ENCODE measurements at places on chromosomes 1 and 21.
A peak's percentile ranks its signal among the peaks of the same experiment; 100 is the strongest.

DNA sequence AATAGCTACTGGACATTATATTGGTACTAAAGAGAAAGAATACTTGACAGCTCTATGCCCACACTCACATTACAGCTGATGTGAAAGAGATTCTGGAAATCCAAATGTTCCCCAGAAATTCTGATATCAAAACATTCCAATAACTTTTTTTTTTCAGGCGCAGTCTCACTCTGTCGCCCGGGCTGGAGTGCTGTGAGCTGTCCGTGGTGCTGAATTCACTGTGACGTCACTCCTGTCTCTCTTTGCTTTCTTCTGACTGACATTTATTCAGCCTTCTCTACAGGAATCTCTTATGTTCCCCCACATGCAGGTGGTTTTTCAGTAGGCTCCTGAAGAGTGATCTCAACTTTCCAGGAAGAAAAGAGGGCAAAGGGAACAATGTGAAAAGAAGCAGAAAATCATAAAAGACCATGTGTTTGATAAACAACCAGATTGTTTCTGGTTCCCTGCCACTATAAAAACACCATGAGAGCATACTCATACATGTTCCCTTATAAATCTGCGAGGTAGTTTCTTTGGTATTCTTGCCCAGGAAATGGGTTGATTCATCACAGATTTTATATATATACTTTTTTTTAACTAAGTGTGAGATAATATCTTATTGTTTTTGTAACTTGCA, 6.2 kb downstream of the S100A7A start:
- DNase-seq = peak; percentile 52

DNA sequence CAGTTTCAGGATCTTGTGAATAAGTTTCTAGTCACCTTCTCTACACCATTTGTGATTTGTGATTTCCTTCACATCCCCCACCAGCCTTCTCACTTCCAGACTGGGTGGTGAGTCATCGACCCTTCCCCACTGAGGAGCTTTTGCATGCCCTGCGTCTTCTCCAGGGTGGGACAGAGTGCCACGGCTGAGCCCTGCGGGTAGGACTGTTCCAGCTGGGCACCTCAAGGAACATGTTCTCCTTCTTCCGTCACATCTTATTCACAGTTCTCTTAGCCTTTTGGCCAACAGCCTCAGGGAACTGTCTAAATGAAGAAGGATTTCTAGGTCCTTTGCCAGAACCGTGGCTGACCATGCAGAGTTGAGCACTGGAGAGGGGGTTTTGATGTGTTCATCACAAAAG, 116.5 kb downstream of the TMEM53 start:
- DNase-seq = no peak

DNA sequence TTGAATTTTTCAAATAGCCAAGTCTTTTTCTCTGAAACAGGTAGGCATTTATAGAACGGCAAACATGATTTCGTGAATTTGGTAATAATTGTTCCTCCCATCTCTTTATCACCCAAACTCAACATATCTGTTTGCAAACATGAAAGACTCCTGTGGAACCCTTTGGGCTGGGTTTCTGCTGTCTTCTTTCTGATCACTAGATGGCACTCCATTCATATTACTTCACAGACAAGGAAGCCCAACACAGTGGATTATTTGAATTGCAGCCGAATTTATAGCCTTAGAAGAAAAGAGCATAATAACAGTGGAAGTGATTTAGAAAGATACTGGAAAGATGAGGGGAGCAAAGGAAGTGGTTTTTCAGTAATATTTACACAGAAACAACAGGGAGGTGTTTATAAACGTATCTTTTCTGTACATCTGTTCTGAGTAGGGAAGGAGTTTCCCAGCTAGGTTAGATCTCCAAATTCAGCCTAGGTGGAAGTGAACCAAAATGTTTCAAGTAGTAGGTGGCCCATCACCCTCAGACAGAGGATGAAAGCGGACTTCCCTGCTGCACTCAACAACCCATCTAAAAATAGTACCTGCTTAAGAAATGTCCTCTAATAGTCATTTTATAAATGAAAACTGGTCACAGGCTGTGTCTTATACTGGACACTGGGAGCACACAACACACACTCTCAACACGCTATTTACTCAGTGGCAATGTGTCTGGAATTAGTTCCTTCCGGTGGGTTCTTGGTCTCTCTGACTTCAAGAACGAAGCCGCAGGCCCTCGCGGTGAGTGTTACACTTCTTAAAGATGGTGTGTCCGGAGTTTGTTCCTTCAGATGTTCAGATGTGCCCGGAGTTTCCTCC, 67.6 kb downstream of the MAP3K21 start:
- DNase-seq = peak; percentile 46

GRCh38 chr1:41722184-41722583, 196.5 kb downstream of the HIVEP3 start:
- DNase-seq = no peak

DNA sequence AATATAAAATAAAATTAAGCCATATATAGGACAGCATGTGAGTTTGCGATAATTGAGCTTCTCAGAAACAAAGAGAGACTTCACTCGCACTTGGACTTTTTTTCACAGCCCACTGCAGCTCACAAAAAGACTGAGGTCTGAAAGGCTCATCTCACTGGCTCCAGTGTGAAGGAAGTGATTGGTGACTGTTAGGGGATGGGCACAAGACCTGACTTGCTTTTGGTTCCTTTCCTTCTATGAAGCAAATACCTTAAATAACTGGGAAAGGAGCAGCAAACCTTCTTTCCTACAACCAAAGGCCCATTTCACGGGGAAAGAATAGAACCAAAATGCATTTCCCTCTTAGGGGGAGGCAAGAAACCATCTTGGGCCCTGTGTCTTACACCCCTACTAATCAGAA, 13.1 kb upstream of the TTLL7 start:
- DNase-seq = no peak

DNA sequence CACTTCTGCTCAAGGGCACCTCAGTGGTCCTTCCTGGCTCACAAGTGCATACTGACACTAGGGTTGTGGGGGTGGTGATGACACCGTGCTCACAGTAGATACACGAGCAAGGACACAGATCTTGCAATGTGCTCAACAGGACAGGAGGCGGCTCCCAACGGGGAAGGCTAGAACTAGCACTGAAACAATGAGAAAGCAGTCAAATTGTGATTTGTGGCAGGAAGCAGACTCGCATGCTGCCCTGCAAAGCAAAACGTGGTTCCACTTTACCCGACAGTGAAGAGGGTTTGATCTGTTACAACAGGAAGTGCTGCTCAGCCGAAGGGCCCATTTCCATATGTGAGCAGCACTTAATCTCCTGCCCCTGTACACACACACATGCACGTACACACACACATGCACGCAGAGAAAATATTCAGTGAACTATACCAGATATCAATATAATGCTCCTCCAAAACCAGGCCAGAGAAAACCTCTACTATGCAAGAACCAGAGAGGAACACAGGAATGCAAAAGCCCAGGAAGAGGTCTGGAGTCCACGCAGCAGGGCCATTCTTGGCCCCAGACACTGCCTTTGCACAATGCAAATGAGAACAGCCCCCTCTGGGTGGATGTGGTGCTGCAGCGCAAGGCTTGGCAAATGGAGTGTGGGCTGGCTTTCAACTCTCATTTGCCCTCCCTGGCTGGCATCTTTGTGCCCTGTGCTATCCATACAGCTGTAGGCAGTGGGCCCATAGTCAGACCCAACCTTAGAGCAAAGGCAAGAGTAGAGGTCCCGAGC, 47.1 kb downstream of the KANK4 start:
- DNase-seq = no peak

- no peak for DNase-seq
These were observed 143.9 kb downstream of the SIPA1L2 start for GRCh38 chr1:232486006-232486405.

DNA sequence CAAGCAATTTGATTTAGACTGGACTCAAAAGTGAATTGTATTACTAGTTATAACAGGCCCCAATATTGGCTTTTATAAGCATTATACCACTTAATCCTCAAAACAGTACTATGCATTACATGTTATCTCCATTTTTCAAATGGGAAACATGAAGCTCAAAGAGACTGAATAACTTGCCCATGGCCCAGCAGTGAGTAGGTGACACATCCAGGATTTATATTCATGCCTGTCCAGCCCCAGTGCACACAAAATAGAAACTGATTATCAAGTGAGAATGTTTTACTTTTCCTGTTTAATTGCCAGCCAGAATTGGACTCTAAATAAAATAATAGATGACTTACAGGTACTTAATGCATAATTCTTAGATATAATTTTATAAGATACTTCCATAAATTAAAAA, 82.9 kb downstream of the NIBAN1 start:
- no peak for DNase-seq

DNA sequence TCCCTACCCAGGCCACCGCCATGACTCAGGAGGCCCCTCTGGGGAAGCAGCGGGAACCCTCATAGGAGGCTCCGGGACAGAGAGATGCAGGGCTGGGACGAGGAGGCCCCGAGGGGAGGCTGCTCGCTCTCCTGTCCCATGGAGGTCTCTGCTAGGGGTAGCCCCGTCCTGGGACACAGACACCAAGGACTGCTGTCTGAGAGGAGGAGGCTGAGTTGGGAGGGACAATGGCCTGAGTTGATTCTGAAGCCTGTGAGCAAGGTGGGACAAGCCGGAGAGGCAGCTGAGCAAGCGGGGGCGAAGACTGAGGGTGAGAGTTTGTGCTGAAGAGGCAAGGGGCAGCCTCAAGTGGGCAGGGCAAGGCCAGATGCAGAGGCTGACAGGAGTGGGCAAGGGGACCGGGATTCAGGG, 17.4 kb downstream of the SLC27A3 start:
- DNase-seq = no peak

GRCh38 chr1:24516506-24516905, 13.9 kb downstream of the RCAN3 start:
- DNase-seq = no peak

- DNase-seq = no peak
These were observed 15.2 kb downstream of the HYI start for GRCh38 chr1:43438576-43438952.

GRCh38 chr1:175599212-175599705, 144.1 kb downstream of the TNR start:
- DNase-seq = no peak

GRCh38 chr1:30145723-30146303, 577.6 kb downstream of the MATN1 start:
- no peak for DNase-seq

DNA sequence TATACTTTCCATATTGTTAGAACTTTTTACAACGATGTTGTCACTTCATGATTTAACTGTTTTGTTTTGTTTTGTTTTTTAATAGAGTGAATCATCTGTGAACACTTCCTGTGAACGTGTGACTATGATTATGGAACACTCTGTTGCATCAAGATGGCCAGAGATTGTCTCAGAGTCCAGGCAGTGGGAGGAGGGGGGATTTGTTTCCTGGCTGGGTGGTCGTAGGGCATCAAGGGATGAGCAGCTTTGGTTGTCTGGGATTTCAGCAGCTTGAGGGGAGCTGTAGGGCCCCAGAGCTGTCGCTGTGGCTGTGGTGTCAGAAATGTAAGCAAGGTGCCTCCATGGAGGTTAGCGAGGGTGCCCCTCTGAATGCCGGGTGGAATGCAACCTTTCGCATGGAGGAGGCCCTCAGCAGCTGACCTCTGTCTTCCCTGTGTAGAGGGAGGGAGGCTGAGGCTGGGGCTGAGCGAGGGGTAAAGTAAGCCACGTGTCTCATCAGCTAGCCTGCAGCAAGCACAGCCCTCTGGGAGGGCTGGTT, 21.4 kb downstream of the NEK2 start:
- DNase-seq = no peak

GRCh38 chr21:39084979-39085729, 98.1 kb downstream of the PSMG1 start:
- no peak for DNase-seq

GRCh38 chr1:92310185-92310597, 11.3 kb downstream of the RPAP2 start:
- DNase-seq = peak; percentile 20

- no peak for DNase-seq
These were observed 4.7 kb downstream of the C8A start for GRCh38 chr1:56859287-56859686.

- no peak for DNase-seq
These were observed 41.5 kb upstream of the NEXN start for GRCh38 chr1:77846966-77847365.

- DNase-seq = no peak
These were observed 75.4 kb downstream of the CACHD1 start for GRCh38 chr1:64545118-64545843.

DNA sequence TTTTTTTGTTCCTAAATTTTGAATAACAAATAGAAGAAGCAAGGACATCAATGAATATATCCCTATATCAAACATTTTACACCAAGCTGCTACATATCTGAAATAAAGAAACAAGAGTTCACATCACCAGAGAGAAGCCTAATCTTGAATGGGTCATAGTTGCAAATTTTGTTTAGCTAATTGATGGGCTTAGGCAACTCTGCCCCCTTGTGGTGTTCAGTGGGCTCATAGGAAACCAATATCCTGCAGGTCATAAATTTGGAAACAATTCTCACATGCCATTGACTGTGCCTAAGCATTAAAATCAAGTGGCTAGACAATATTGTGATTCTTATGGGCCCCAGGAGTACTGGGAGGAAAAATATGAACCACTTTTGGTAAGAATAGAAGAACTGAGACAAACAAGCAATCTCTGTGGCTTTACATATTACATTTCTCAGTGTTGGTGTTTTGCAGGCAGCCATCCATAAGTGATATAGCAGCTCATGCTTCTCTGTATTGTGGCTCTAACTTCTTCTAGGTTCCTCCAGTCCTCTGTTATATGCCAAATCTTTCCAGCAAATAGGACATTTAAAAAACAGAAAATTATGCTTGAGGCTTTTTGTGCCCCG, 1262.8 kb upstream of the PRMT6 start:
- peak; percentile 15 for DNase-seq

- DNase-seq = no peak
These were observed 2.7 kb downstream of the LRRC71 start for GRCh38 chr1:156922986-156923669.

GRCh38 chr1:210883821-210884220, 250.1 kb downstream of the KCNH1 start:
- DNase-seq = no peak

DNA sequence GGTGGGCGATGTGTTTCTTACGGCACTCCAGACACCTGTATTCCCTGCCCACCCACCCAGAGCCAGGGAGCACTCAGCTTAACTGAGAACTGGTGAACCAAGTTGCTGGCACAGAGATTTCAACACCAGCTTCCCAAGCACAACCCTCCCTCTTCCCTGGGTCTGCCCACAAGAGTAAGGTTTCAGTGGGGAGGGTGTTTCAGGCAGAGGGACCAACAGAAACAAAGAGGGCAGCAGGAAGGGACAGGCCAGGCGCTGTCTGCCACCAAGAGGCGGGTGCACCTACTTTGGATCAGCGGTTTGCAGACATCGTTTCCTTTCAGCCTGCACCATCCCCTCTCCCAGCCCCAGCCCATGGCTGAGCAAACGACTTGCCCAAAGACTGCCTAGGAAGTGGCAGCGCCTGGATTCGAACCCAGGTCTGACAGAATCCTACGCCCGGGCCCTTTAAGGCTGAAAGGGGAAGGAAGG, 21.9 kb upstream of the ALDH4A1 start:
- no peak for DNase-seq

- DNase-seq = no peak
These were observed at the start of gene BARHL2 for GRCh38 chr1:90716552-90717355. Gene BARHL2, minus strand, starts transcription at chr1:90717302. Its CDS starts 107 bp downstream, at chr1:90717195.

Data from globus pallidus (tissue), 1 donor.